NCI-H187 (cell line): ENCODE measurements at places on chromosomes 13 and 19.

GRCh38 chr13:75960538-75960994, 324.4 kb downstream of the LMO7 start:
- no peak for DNase-seq

- no peak for DNase-seq
Observed at GRCh38 chr13:27401210-27401609, 23.2 kb upstream of the GTF3A start.

DNA sequence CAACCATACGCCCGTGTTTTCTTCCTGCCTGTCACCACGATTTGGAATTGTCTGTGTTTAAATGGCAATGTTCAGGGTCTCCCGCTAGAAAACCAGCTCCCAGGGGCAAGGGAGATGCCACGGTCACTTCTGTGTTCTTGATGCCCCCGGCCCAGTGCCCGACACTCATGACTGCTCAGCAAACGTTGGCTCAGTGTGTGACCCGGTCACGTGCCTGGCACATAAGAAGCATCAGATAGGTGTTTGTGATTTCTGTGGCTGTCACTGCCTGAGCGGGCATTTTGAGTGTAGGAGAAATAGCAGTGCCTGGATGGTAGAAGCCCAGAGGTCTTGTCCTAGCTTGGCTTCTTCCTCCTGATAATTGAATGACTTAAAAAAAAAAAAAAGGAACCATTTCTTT, 15.5 kb downstream of the HDGFL2 start:
- no peak for DNase-seq

DNA sequence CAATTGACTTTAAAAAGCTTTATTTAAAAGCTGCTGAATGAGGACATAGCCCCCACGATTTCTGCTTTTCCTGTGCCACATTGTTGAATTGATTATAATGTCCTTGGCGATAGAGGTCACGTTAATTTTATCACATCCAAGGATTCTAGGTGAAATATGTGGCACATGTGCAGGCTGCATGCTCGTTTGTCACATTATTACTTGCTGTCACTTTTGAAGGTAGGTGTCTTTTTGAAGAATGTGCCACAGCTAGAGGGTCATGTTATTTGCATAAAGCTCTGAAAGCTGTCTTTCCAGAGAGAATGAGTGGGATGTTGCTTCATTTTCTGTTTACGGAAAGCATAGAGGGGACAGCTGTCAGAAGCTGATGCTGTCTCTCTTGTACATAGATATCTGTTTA, 927.6 kb upstream of the ATXN8OS start:
- DNase-seq: no peak

DNA sequence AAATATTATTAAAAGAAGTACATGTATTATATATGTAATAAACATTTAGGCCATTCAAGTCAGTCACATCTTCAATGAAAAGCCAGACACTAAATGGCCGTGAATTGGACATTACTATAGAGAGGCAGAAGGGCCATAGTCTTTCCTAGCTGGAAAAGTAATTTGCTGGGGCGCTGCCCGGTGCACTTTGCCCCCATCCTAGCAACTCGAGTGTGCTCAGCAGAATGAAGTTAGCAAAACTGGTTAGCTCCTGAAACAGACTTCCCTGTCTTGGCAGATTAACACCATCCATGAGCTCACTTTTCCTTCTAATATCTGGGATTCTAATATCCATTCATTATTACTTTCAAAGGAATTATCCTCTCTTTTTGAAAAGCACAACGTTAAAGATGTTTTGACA, 2.8 kb upstream of the SPRYD7 start:
- no peak for DNase-seq

GRCh38 chr19:30430206-30430734, 58.1 kb downstream of the ZNF536 start:
- DNase-seq: no peak

- DNase-seq: no peak
Observed at GRCh38 chr19:18063463-18063862, 23.3 kb downstream of the IL12RB1 start.

- no peak for DNase-seq
Observed at GRCh38 chr19:55486971-55487923, 989 bp upstream of the SSC5D start.

DNA sequence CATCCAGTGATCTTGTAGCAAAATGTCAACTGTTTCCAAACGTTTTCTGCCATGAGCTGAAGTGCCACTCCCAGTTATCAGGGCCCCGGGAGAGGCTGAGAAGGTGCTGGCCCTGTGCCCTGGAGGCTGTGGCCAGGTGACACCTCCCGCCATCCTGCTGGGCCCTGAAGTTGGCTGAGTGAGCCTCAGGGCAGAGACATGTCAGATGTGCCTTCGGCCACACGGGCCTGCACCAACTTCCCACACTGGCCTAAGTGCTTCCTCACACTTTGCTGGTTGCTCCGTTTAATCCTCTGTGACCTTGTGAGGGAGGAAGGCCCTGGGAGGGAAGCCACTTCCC, 4.8 kb downstream of the ADPRHL1 start:
- no peak for DNase-seq
